RPMI8226 (cell line): ENCODE measurements at places on chromosomes 4 and X.

DNA sequence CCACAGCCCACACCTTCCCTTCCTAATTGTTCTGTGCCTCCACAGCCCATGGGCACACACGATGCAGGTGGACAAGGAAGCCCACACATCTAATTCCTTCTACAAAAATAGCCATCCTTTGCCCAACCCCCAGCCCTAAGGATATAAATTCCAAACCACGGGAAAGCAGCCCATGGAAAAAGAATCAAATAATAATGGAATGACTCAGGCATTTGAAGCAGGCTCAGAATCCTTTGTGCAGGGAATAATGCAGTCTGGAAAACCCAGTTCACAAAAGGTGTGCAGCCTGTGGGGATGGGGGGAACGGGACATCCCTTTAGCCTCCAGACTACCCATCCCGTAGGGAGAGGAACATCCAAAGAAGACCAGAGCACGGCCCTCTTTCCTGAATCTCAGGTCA, 342.3 kb upstream of the GALNT7 start:
- DNase-seq: no peak

DNA sequence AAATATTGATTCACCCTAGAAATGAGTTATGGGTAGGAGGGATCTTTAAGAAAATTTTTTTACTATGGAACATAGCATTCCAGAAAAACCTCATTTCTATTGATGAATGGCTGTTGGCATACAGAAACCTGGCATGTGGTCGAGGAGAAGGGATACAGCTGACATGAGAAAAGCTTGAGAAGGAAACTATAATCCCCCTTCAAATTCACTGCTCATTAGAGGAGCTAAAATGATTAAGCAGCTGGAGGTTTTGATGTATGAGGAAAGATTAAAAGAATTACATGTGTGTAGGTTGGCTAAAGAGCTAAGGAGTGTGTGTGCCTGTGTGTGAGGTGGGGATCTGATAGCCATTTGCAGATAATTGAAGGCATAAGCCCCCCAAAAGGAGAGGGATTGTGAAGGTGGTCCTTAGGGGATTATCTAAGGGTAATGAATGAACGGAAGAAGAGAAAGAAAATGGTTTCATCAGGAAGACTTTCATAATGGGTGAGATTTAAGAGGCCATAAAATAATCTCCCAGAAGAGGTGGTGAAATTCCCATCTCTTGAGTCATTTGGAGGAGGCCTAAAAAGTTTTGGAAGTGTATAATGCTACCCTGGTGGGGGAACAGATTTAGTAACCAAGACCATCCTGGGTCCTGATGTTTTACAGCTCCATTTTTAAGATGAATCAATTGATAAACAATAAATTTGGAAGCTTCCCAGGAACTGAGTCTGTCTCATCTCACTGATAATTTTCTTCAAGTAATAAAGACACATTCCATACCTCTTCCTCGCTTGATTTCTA, 272.0 kb upstream of the HAND2 start:
- no peak for DNase-seq

DNA sequence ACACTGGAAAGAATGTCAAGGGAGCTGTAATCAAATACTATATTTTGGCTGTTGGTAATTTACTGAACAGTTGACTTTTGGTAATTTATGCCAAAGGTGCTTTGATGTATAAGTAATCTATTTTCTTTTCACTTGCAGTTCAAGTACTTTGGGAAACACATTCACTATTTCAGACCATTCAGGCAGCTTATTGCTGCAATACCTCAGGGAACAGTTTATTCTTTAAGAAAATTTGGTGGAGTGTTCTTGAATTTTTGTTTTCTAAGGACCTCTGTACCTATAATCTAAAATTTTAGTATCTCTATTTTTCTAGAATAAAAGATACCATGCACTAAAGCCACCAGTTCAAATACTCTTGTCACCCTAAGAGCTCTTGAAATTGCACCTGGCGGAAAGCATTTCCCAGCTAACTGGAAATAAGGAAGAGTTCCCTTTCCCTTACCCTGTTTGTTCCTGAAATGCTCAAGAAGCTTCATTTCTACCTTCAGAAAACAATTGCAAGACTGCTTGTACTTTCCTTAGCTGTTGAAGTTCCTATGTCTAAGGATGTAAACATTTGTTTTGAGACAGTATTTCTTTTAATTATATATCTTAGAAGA, 633.5 kb upstream of the FAT1 start:
- DNase-seq: no peak

DNA sequence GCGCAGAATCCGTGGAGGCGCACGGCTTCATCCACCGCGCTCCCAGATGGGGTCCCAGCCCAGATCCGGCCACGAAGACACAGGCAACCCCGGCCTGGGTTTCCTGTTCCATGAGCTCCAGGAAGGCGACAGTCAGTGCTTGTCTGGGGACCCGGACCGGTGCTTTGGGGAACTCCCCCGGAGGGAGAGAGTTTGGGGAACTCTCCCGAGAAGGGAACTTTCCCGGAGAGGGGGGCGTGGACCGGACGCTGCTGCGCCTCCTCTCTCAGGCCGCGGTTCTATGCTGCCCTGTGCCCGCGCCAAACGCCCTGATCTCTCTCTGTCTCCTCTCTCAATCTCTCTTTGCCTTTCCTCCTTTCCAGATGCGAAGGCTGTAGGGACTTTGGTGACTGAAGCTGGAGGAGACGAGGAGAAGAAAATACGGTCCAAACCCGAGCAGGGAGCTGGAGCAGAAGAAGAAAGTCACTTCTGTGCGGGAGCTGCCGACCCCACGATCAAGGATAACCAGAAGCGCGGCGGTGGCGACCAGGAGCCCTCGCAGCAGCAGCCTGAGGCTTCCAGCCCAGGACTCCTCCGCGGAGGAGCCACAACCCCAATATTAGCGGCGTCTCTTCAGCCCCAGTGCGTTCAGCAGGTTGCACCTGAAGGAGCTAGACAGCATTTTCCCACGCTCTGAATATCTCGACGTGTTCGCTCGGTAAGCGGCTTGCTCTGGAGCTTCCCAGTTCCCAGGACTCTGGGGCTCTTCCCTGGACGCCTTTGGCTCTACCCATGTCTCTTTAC, 47.6 kb upstream of the NKAP start:
- DNase-seq: no peak

GRCh38 chr4:156945532-156945931, 26.1 kb downstream of the PDGFC start:
- DNase-seq: no peak

DNA sequence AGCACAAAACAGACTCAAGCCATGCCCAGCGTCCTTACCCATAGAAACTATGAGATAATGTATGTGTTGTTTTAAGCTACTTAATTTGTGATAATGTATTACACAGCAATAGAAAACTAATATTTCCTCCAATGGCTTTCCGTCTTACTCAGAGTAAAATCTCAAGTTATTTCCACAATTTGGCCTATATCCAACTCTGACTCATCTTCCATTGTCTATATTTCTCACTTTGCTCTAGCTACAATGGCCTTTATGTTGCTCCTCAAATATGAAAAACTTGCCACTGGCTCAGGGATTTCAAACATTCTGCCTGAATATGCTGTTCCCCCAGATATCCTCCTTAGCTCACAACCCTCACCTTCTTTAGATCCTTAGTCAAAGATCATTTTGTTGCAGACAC, 31.6 kb downstream of the IQCM start:
- DNase-seq: no peak

GRCh38 chr4:53012738-53013137, 150.6 kb downstream of the RASL11B start:
- no peak for DNase-seq

DNA sequence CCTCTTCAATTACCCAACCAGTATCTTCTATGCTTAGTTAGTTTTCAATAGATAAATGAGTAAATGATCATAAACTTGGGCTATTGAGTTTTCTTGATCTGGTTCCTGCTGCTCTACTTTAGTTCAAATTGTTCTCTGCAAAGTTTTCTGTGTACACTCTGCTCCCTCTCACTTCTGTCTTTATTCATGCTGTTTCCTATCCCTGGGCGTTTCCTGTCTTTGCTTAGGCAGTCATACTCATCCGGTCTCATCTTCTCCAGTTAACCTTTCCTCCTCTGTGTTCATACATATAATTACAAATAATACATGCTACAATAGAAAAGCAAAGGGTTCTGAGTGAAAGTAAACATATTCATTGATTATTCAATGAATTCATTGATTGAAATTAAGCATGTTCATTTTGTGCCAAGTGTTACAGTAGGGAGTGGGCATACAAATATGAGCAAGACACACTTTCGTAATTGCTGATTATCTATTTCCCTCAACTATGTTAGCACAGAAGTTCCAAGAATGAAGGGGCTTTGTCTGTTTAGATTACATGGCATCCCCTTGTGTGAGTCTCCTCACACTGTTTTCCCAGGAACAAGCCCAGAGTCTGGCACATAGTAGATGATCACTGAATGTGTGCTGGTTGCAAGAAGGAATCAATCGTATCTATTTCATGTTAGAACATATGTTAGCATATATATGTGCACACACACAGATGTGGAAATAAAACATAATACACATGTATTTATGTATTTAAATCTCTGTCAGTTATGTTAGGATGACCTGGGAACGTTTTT, 1.1 kb downstream of the RAB39B start:
- no peak for DNase-seq

DNA sequence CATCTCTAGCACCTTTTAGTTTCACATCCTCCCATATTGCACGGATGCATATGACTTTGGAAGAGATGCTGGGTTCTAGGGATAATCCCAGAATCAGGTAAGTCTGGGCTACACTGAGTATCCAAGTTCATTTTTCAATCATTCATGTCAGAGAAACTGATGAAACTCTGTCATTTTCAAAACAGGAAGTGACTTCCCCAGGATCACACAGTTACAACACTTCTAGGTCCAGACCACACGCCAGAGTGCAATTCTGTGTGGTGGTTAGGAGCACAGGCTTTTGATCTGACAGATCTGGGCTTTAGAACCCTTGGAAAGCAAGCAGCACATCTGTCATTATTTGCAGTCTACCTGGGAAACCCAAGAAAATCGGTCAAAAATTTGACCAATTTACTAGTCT, 52.1 kb upstream of the CDKN2AIP start:
- no peak for DNase-seq

DNA sequence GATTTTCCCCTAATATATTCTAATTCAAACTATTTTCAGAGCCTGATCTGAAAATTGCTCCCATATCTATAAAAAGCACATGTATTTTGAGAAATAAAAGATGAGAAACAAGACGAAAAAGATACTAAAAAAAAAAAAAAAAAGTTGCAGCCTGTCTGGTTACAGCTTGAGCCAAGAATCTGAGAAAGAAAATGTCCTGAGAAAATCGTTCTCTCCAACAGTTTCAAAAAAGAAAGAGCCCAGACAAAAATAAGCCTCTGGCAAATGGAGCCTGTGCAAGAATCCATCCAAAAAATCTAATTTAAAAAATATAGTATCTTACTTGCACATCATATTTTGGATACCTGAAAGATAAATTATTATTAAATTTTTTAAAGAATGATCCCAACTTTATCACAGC, 163.0 kb upstream of the TBL1X start:
- no peak for DNase-seq

DNA sequence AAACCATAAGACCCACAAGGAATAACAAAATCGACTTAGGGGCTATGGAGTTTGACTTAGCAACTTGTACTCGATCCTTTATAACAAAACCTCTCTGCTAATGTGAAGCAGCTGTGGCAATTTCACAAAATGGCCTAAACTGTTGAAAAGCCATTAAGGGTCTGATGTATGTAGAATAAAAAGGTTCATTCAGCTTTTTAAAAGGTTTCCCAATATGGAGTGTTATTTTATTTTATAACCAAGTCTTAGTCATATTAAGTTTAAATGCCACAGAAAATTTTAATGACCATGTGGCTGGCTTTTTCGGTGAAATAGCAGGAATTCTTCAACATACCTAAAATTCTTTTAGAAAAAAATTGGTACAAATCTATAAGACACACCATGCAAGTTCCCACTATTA, 291.8 kb upstream of the HAND2 start:
- DNase-seq: no peak

DNA sequence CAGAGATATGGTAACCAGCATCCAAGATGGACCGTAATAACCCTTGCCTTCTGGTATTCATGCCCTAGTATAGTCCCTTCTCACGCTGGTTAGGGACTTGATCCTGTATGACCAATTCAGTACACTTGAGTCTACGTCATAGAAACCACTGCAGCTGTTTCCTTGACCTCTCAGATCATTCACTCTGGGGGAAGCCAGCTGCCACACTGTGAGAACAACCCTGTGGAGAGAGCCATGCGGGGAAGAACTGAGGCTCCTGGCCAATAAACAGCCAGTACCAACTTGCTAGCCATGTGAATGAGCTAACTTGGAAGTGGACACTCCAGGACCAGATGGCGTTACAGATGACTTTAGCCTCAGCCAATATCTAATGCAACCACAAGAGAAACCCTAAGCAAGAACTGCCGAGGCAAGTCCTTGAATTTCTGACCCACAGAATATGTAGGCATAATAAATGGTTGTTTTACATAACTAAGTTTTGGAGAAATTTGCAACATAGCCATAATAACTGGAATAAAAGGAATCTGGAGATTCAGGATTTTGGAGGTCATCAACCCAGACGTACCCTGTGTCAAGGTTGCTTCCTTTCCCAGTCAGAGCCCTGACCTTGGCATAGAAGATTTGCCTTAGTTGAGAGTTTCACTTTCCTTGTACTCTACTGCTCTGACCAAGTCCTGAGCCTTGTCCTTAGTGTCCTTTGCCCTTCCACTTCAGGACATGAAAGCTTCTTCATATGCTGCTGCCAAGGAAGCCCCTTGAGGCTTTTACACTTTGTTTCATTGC, 87.3 kb upstream of the ZNF81 start:
- DNase-seq: peak; percentile 2

DNA sequence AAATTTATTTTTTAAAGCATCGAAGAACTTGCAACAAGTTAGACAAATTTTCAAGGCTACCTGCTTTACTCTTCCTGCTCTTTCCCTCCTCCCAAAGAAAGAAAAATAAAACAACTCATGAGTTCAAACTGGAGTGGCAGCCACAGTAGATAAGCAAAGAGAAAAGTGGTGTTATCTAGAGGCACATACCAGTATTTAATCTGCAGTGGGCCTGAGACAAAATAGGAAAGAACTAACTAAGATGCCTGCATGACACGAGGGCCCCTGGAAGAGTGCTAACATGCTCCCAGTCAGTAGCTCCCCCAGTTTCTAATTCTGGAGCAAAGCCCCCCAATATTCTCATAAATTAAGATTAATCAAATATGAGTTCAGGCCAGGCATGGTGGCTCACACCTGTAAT, 7.9 kb downstream of the ARL9 start:
- no peak for DNase-seq
